ENCODE measurements at places on chromosomes 3 and 15. TPM values are rescaled to one million over a fixed set of nuclear protein-coding genes. Genes with fewer than 3 reads are reported as not detected.

- no peak for DNase-seq
Measured at GRCh38 chr3:126351086-126351770, 6.0 kb downstream of the KLF15 start.

The CFAP100 gene
- not detected for total RNA-seq

- no peak for DNase-seq
Measured at GRCh38 chr3:38580450-38581382, 68.8 kb downstream of the SCN5A start.

The TRA2B gene
- 214 TPM for total RNA-seq

The MESP1 gene
- total RNA-seq = 1.7 TPM

The SPTBN5 gene
- 19.0 TPM for total RNA-seq

GRCh38 chr15:29086891-29087290 is 182.7 kb downstream of the NSMCE3 start:
- DNase-seq = no peak

GRCh38 chr15:41838400-41838897 is at the start of gene PLA2G4B:
PLA2G4B (plus strand) TSS chr15:41838847; CDS start chr15:41838914, 67 bp downstream.
- DNase-seq = no peak

DNA sequence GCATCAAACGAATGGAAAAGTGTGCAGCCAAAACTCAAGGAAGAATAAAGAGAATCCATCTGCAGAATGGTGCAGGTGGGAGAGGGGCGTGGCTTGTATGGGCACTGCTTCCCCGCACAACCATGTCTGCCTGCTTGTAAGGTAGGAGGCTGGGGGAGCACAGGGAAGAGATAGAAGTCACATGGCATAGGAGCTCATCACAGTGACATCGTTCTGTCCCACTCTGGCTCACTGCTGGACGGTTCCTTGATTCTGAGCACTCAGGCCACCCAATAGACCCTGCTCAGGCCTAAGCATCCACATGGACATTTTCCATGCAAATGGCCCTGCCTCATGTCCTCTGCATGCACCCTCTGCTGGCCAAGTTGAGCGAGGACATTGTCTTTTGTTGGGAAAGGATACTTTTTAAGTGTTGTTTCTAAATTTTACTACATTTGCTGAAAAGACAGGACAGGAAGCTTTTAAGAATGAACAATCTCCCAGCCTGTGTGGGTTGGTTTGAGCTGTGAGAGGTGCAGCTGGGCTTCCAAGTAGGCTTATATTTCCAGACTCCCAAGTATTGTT is 3.1 kb downstream of the MYLK start:
- peak; percentile 40 for DNase-seq

- no peak for DNase-seq
Measured at GRCh38 chr3:166498446-166498845, 661.2 kb upstream of the BCHE start.

DNA sequence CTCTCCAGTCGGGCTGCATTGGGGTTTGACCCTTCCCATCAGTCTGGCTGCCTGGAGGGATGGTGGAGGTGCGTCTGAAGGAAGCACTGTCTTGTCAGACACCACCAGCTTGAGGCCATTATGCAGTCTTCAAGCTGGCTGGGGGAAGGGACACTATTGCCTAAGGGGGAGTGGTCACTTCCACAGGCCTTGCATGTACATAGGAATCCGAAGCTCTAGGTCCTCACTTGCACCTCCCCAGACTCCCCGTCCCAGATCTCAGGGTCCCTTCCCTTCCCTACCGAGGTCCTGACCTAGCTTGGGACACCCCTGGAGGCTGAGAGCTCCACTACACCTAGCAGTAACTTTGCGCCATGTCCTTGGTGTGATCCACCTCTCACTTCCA is 48.6 kb upstream of the KLF13 start:
- no peak for DNase-seq

DNA sequence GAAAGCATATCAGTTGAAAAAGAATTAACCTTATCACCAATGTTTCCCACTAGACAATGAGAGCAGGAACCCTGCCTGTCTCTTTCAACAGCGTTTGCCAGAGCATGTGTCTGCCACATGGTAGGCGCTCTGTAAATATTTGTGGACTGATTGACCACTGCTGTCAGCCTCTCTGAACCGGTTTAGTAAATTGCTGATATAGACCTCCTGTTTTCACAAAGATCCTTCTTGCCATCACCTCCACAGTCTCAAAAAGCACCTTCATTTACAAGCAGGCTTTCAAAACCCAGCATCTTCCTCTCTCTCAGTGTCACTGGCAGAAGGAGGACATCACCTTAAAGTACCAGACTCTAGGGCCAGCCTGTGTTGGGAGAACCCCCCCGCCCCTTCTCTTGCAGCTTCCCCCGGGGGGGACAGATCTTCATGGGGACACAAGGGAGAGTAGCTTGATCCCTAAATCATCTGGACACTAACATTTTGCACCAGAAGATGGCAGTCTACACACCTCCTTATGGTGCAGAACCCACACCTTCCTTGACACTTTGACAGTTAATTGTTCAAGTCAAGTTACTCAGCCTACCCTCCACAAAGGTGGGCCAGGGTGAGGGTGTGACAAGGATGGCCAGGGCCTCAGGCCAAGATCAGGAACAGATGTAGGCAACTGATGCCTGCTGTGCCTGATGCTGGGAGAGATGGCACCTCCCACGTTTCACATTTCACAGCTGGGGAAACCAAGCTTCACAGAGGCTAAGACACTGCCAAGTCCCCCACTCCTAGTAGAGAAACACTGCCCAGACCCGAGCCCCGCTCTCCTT is 37.8 kb upstream of the USP3 start:
- peak; percentile 77 for DNase-seq

The ZMAT3 gene
- total RNA-seq = 33.1 TPM

GRCh38 chr3:48470286-48470685 is 23.7 kb downstream of the ATRIP start:
- DNase-seq = no peak

DNA sequence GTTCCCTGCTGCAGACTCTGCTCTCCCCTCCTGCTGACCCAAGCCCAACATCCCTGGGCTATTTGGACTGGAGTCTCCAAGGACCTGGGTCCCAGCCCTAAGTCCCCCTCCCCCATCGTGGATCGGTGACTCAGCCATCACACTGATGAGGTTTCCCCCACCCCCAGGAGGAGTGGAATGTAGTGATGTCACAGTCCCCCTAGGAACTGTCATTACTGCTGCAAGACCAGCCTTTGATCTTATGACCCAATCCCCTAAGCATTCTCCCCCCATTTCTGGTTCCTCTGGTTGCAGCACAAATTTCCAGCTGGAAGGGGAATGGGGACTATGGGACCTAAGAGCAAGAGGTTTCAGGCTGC is 63.4 kb upstream of the CSPG4 start:
- DNase-seq = no peak

The RBMS3 gene
- total RNA-seq = 42.3 TPM

DNA sequence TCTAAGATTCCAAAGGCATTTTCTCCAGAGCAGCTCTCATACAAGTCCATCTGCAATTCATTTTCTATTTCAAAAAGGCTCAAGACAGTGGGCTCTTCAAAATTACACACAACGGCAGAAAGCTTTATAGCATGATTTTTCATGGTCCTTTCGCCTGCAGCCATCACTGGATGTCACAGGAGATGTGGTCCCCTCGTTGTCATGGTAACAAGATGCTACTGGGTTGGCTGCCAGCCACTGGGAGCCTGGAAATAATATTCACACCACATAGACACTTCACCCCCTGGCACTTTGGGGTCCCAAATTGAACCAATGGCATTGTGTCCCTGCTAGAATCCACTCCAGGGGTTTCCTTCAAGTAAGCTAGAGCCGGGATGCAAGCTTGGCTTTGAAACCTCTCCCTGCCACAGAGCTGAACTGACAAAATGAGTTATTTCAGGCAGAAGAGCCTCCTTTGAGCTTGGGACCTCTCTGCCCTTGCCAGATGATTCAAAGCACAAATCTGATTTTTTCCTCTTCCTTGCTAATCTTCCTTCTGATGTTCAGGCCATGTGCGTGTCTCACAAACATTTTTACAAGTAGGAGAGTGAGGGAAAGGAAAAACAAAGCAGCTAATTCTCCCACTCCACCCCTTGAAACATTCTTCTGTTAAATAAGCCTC is 512.6 kb upstream of the ADAMTS9 start:
- DNase-seq = no peak

The CPN2 gene
- total RNA-seq = not detected

- no peak for DNase-seq
Measured at GRCh38 chr3:145900056-145900829, 260.7 kb downstream of the PLOD2 start.

- DNase-seq = no peak
Measured at GRCh38 chr15:41836073-41836472, 2.6 kb upstream of the PLA2G4B start.

The NOX5 gene
- 0.07 TPM for total RNA-seq

DNA sequence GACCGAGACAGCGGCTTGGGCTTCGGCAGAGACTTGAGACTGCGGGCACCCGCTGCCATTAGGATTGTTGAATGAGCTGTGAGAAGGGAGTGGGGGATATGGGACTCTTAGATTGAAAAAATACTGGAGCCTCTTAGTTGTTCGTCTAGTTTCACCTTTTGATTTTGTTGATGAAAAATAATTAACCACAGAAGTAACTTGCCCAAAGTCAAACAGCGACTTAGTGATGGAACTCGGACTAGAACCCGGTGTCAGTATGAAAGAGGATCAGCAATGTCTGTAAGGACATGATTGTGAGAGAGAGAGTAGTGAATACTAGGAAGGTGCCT is 510 bp upstream of the GOLGB1 start:
- no peak for DNase-seq

The ELL3 gene
- total RNA-seq = 2.4 TPM

The DTWD1 gene
- 20.1 TPM for total RNA-seq

GRCh38 chr3:136819731-136820679 is 1.1 kb downstream of the SLC35G2 start:
- peak; percentile 62 for DNase-seq

DNA sequence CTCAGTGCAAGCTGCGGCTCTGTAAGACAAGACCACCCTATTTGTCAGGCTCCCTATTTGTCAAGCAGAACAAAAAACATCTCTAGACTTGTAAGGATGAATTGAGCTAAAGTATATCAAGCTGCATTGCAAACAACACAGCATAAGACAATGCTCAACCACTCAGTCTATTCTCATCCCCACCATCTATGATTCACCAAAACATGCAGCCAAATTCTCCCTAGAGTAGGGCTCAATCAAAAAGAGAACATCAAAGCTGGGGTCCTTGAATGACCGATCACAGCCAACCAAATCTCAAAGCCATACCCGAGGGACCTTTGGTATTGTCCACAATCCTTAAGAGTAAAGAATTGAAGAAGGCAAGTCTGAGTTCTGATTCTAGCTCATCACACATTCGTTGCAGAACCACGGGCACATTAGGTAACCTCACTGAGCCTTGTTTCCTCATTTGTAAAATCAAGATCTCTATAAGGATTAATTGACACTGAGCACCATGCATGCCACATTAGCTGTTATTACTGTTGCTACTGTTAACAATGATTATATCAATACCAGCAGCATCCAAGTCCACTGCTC is 31.2 kb downstream of the RFTN1 start:
- DNase-seq = no peak

GRCh38 chr15:52661909-52662308 is 17.3 kb downstream of the ATOSA start:
- no peak for DNase-seq
